ENCODE measurements at places on chromosomes 16 and 17. TPM values are rescaled to one million over a fixed set of nuclear protein-coding genes. Genes with fewer than 3 reads are reported as not detected.

DNA sequence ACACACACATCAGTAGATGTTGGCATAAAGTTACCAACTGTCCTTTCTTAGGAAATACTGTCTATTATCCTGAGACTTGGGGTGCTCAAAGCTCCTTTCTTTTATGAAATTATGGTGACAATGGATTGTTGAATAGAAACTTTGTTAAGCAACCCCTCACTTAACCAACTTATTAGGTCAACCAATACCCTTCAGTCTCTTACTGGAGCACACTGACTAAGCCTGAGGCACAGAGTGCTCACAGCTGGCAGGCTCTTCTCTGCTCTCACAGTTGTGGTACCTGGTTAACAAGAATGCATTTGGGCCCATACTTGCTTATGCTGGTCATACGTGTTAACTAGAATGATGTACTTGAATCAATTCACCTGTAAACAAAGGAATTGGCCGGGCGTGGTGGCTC lies 24.8 kb downstream of the CD300LF start:
- no peak for DNase-seq

DNA sequence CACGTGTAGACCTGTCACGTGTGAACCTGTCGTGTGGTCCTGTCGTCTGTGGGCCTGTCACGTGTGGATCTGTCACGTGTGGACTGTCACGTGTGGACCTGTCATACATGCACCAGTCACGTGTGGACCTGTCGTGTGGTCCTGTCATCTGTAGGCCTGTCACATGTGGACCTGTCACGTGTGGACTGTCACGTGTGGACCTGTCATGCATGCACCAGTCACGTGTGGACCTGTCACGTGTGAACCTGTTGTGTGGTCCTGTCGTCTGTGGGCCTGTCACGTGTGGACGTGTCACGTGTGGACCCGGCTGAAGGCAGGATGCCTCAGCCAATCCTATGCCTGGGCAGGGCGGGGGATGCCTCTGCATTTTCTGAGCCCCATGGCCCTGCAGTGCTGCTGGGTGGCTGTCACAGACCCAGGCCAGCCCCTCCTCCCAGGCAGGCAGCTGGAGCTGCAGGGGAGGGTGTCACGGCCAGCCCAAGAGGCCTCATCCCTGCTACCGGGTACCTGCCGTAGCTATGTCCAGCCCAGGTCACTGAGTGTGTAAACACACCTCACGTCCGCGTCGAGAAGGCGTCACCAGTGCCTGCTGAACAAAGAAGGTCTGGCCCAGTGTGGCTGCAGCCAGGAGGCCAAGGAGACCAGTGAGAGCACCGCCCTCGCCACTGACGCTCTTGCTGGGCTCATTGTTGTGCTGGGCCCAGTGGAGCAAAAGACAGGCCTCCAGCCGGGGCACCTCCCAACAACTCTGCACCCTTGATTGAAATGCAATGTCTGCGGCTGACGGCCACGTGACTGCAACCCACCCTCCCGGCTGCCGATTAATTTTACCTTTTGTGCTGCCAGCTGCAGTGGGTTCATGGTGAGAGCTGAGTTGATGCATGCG lies 18.6 kb upstream of the ACSF3 start:
- no peak for DNase-seq

- DNase-seq: no peak
Observed at GRCh38 chr16:84279881-84280280, 14.8 kb upstream of the WFDC1 start.

DNA sequence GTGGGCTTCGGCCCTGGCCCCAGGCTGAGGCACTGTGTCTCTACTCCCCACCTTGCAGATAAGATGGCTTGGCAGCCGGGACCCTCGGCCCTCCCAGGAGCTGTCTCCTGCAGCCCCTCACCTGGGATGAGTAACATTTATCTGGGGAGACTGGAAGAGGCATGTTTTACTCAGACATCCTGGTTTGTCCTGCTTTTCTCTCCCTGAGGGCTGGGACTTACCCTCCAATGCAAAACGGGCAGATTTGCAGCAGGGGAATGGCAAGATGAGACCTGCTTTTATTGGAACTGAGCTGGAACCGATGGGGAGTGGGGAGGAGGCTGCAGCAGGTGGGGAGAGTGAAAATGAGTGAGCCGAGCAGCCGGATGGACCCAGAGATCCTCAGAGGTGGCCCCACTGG lies 27.3 kb upstream of the UBE2G1 start:
- no peak for DNase-seq

- DNase-seq: no peak
Observed at GRCh38 chr17:75371339-75371738, 34.1 kb downstream of the GRB2 start.

DNA sequence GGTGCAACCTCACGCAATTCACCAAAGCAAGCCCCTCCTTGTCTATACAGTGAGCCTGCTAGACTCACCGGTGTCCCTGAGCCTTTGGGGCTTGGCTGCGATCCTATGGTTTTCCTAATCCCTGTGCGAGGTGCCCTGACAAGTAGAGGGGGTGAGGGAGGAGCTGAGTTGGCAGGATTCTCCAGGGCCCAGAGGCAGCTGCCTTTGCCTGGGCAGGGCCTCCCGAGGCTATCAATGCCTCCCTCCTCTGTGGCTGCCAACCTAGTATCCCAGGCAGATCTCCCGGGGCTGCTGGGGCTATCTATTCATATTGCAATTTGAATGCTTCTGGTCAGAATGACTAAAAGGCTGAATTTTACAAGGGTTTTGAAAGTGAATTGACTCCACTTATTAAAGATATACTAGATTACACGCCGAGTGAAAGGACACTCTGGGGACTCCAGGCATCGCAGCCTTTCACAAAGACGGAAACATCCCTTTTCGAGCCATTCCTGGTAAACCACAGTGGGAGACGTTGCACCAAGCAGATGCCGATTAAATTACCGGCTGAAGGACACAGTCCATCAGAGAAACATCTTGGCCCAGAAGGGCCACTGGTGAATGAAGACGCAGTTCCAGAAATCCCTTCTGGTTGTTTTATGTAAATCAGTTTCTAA lies 11.3 kb upstream of the PITPNM3 start:
- DNase-seq: no peak

Gene ARHGAP23
- total RNA-seq: 10.6 TPM

Data from PC-3 (cell line).